ENCODE measurements at places on chromosomes 1 and 21.

DNA sequence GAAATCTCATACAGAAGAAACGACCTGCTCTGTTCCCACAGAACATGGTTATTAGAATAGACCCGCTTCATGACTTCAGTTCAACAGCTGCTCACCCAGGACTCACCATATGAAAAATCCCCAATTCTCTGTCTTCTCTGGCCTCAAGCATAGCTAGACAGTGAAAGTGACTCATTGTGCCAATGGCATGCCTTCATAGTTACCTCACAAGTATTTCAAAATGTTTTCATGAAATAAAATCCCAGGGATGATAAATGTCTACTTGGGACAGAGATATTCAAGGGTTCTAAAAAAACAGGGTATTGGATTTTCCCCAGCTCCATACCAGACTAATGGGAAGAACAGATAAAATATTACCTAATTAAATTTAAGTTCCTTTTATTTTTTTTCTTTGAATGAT, 82.3 kb downstream of the NOTCH2 start:
- DNase-seq: no peak

GRCh38 chr1:107132780-107133179, 8.1 kb upstream of the NTNG1 start:
- no peak for DNase-seq

DNA sequence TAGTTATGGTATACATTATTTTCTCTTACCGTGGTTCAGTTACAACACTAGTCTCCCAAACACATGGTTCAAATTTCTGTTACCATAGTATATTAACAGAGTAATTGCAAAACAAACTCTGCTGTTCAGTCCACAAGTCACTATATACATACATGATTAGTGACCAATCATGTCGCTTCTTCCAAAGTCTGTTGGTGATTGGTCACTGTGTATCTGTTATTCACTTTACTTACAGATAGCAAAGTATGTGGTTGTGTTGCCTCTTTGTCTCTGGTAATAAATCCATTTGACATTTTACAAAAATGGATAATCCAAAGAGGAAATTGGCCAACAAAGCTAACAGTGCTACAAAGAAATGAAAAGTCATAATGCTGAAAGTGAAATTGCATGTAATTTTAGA, 107.2 kb downstream of the RABGAP1L start:
- DNase-seq: no peak

DNA sequence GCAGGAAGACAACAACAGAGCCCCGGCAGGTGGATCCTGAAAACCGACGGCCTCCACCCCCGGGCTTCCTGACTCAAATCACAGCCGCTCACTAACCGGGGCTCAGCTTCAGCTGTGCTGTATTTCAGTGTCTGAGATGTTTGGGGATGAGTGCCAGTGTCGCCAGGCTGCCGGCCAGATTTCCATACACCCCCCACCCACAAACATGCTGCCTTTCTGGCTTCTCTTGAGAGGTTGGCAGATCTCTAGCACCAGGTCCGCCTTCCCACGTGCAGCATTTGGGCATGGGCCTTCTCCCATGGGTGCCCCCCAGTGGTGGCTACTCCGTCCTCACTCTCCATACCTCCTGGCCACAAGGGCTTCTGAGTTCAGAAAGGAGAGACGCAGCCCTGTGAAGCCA, 34.8 kb downstream of the KCNAB2 start:
- no peak for DNase-seq

DNA sequence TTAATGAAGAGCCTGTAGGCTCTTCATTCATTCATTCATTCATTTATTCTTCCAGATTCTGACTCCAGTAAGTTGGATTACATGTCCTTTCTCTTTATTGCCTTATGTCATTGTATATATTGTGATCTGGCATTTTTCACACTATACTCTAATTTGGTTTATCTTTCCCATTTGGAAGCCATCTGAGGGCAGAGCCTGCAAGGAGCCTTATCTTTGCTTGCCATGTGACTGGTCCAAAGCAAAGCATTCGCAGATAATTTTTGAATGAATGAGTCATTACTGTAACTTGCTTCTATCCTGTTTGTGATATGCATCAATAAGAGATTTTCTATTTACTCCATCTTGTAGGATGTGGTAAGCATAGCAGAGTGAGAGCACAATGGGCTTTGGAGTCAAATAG, 108.4 kb upstream of the DAB1 start:
- no peak for DNase-seq

GRCh38 chr1:53511933-53512806, 53.0 kb downstream of the DMRTB1 start:
- DNase-seq: no peak

- DNase-seq: no peak
Observed at GRCh38 chr1:235679644-235680043, 30.1 kb upstream of the GNG4 start.

DNA sequence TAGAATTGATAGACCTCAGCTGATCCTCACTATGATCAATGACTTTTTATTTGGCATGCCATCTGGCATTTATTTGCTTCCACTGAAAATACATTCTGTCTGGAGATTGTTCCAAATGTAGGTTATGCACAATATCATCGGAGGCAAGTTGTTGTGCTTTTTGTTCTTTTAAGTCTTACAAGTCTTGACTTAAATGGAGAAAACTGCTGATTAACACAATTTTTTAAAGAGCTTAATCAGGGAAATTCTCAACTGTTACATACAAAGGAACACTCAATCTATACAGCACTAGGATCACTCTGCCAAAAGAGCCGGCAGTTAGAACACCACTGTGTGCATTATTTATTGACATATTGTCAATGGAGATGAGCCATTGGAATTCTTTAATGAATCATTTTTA, 19.2 kb downstream of the CYYR1 start:
- no peak for DNase-seq

GRCh38 chr1:12643785-12644184, at the start of gene AADACL4:
AADACL4 (plus strand) TSS chr1:12644085; CDS start chr1:12644547, 462 bp downstream.
- no peak for DNase-seq

DNA sequence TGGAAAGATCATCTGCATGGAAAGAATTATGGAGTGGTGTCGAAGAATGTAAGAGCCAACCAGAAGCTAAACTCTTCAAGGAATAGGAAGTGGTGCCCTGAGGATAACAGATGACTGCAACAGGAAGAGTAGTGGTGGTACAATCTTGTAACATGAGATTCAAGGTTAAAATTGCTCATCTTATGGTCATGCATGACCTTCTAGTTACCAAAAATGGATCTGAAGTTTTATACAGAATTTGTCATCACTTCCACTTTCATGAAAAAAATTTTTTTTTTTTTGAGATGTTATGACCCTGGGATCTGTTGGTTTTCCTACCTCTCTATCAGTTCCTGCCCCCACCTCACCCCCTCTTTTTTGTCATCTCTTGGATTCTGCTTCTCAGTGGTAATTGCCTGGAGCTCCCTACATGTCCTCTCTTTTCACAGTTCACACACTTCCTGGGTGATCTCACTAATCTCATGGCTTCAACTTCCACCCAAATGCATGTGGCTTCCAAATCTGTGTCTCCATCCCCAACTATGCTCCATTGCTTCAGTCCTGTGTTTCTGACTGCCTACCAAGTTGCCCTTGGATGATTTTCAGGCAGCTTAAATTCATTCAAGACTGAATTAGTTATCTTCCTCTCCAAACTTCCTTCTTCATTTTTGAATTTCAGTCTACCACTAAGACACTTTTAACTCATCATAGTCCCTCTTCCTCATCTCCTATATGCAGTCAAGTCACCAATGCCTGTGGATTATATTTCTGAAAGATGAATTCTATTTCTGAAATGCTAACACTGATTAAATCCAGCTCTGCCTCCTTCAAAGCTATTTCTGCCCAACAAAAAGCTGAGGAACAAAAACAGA, 48.4 kb downstream of the SLAMF6 start:
- DNase-seq: no peak

DNA sequence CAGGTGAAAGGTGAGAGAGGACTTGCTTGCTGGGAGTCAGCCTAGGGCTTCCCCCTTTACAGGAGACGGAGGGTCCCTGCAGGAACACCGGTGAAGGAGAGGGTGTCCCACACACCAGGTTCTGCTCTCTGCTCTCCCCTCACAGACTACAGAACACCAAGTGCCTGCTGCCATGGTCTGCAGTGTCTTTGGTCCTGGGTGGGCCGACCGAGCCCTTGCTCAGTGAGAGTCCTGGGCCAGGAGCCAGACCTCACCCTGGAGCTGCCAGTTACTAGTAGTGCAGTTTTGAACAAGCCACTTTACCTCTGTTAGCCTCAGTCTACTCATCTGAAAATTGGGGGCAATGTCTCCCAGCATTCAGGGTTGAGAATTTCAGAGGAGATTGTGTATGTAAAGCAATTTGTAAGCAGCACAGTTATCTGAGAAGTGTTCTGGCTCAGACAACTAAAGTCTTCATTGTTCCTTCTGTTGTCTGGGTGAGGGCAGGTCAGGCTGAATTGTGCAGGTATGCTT, 2.7 kb upstream of the IL6R start:
- DNase-seq: no peak

DNA sequence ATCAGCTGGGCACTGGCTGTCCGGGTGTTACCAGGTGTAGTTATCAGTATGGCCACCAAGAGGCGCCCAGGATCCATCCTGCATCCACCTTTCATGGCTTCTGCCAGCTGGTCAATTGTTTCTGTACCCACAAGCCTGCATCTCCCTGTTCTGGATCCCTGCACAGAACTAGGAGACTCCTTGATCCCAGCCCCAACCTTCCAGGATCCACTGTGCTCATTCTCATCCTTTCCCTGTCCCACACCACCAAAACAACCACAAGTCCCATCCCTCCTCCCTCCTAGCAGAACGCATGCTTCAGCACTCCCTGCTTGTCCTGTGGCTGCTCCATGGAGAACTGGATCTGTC, 27.2 kb upstream of the FOXE3 start:
- no peak for DNase-seq

DNA sequence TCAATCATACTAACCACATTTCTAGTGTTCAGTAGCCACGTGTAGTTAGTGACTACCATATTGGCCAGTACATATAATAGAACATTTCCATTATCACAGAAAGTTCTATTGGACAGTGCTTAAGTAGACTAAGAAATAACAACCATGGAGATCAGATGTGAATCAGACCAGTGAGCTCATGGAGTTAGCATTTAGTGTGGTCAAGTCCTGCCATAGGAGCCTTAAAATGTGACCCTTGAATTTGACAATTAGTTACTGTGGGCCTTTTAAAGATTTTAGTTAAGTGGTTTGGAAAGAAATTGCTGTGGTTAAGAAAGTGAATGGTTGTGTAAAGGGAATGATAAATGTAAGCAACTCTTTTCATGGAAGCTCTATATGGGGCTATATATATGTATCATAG, 123.4 kb downstream of the POU2F1 start:
- DNase-seq: no peak

Measured in stimulated activated CD8-positive, alpha-beta memory T cell treated with anti-CD3 and anti-CD28 coated beads, Interleukin-7, amount 100 ng/mL, for 1 hour (primary cell).